ENCODE measurements at places on chromosomes 3 and 15.

GRCh38 chr3:117846238-117846637, 1136.7 kb downstream of the TUSC7 start:
- DNase-seq = no peak

- no peak for DNase-seq
Measured at GRCh38 chr3:22536541-22536940, 666.6 kb upstream of the UBE2E2 start.

- DNase-seq = no peak
Measured at GRCh38 chr3:77288348-77288747, 248.4 kb downstream of the ROBO2 start.

GRCh38 chr3:136142592-136142991, 53.5 kb downstream of the MSL2 start:
- peak; percentile 90 for DNase-seq

DNA sequence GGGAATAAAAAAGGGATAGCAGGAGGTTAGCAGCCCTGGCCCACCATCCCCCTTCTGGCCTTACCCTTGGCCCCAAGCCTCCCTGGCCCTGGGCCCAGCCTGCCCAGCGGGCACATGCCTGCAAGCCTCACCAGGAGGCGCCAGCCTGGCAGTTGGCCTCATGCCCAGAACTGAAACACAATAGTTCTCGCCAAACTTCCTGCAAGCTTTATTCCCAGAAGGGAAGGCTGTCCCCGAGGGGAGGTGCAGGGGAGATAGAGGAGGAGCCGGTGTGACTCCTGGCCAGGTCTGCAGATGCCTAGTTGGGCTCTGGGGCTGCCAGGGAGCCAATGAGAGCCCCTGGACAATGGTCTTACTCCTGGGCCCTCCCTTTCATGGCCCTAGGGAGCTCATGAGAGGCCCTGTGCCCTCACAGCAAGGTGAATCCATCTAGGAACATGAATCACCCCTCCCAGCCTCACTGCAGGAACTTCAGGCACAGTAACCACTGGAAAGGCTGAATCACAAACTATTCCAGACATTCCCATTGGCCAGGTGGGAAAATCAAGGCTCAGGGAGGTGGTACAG, 4.0 kb downstream of the CCDC33 start:
- peak; percentile 89 for DNase-seq

- DNase-seq = peak; percentile 23
Measured at GRCh38 chr3:178562947-178563232, 26.7 kb downstream of the KCNMB2 start.

DNA sequence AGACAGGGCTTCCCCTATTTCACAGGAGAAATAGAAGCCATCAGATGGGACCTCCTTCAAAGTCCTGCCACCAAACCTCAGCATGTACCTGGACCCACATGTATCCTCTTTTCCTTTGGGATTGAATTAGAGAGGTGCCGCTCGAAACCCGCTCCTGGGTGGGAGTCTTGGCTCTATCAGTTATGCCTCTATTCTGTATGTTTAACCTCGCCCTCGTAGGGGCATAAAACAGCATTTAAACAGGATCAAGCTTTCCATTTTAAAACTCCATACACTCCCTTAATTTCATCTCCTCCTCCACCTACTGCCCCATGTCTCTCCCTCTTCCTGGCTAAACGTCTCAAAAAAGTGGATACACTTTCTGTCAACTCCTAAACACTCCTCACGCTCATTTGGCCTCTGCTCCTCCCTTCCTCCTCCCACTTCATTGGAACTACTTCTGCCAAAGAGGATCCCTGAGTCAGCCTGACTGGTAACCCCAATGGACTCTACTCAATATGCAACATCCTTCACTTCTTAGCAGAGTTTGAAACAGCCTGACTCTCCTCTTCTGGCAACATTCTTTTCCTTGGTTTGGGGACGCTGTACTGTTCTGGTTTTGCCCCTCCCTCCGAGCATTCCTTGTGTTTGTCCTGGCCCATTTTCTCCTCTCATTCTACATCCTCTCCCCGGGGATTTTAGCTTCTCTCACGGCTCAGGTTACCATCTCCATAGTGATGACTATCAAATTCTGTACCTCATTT, 23.0 kb upstream of the MUC20 start:
- peak; percentile 88 for DNase-seq

DNA sequence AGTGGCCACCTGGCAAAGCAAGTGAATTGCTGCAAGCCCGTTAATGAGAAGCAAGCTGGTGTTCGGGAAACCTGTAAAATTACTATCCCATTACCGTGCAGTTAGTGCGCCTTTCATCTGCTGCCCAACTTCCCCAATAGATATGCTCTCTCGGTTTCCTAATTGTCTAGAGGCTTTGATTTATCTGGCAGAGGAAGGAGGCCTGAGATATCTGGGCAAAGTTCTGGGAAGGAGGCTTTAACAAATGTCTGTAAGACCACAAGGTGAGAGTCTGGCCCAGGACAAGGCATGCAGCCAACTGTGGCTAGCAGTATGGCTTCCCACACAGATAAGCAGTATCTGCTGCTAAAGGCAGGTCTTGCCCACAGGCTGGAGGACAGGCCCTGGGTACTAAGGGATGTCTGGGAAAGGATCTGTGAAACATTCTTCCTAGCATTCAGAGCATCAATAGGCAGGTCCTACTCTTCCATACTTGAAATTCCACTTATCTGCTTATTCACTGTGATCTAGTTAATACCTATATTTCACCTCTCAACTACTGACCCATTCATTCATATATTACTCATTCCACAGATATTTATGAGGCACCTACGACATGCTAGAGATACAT, 130.0 kb upstream of the SLC2A2 start:
- no peak for DNase-seq

DNA sequence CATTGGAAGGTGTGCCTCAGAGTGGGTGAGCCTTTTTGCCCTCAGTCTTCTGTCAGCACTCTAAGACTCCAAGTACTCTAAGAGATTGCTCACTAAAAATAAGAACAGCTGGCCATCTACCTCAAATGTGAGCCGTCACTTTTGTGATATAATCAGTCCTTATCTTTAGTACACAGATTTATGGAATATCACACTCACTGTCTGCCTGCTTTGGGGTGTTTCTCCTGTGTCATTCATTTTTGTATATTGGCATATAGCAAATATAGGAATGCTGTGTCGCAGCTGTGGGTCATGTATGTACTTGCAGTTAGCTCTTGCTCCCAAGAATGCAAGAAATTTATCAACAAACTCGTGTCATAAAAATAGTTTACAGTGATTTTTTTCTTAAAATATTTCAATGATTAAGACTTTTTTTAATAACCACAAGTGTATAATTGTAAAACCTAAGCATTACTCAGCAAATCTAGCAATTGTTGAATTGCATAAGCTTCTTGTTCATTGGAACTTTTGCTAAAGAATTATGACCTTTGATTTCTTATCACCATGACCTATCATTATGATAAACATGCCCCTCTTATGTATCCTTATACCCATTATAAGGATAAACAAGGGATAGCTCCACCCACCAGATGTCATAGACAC, 18.8 kb downstream of the SETD5 start:
- peak; percentile 60 for DNase-seq

DNA sequence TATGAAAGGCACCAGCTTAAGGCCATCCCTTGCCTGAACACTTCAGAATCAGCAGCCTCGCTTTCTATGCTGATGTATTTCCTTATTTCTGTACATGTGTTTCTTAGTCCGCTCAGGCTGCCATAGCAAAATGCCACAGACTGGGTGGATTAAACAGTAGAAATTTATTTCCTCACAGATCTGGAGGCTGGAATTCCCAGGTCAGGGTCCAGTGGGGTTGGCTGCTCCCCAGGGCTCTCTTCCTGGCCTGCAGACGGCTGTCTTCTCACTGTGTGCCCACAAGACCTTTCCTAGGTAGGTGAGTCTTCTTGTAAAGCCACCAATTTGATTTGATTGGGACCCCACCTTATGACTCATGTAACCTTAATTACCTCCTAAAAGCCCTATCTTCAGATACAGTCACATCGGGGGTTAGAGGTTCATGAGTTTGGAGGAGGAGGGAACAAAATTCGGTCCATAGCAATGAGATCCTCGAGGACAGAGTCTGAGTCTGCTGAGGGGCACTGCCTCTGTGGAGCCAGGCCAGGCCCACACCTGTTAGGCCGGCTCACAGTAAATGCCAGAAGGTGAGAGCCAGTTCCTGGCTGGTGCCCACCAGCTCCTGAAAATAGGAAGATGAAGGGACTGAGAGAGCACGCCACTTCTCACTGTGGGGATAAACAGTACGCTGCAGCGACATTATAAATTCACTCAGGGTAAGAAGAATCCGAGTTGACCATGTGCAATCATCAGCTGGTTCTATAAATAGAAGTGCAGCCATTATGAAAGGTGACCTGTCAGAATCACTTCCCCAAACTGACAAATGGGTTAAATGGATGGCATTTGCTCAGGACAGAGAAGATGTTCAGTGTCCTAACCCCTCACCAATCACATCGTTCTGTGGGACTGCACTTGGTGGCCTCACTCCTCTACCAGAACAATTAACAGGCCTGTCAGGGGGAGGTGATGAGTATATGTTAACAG, 41.1 kb downstream of the CTXND1 start:
- no peak for DNase-seq

DNA sequence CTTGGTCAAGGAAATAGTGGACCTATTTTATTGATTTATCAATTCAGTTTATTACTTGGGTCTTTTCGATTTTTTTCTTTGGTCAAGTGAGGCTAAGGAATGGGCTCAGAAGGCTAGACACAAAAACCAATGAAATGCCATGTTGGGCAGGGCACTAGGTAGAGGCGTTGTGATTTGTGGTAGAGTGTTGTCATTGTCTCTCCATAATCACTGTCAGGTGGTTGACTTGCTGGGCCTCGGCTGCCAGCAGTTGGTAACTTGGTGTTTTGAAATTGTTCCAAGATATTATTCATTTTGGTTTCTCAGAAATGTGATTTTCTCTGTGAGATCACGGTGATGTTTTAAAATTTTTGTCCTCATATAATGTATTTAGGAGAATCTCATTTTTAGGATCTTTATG, 173.6 kb downstream of the KLHL25 start:
- DNase-seq = no peak

- DNase-seq = peak; percentile 92
Measured at GRCh38 chr3:186821429-186822387, 15.4 kb upstream of the RFC4 start.

GRCh38 chr3:70108072-70108471, 108.5 kb downstream of the SAMMSON start:
- DNase-seq = peak; percentile 6

DNA sequence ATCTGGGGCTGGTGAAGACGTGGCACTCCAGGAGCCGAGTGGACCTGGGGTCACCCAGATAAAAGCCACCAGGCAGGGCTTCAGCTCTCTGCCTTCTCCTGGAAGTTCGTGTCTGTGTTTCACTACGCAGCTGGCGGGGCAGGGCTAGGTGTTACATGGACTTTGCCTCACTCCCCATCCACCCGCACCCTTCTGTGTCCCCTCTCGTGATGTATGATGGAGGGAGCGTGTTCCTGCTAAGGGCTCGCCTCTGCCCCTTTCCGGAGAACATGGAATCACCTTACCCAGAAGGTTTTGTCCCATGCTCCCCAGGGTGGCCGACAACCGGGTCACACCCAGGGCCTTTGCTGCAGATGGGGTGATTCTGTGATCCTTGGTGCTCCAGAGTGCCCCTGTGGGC, 96.2 kb downstream of the GABRG3 start:
- no peak for DNase-seq

GRCh38 chr3:30293621-30294240, 312.7 kb upstream of the TGFBR2 start:
- DNase-seq = no peak

DNA sequence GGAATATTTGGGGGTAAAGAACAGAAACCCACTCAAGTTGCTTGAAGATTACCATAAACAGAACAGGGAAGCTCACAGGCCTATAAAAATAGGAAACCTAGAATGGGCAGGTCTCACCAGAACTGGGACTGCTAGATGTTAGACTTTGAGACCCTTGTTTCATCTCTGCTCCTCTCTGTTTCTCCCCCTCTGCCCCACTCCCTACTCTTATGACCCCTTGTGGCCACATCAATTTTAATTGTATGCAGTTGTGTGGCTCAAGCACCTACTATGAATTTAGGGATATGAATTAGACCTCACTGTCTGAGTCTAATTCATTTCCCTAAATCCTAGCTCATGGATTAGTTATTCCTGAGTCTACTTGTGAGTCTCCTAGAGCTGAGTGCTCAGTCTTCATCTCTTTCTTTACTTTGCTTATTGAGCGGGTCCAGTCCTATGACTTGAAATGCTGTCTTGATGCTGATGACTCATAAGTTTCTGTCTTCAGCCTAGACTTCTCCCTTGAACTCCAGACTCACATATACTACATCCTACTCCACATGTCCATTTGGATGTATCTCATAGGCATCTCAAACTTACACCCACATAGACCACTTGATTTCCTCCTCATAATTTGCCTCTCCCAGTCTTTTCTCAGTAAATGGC, 78.7 kb downstream of the ITPR1 start:
- no peak for DNase-seq

- DNase-seq = no peak
Measured at GRCh38 chr3:36606871-36607765, 157.2 kb downstream of the DCLK3 start.

- DNase-seq = no peak
Measured at GRCh38 chr3:32552013-32552412, 18.6 kb downstream of the DYNC1LI1 start.

DNA sequence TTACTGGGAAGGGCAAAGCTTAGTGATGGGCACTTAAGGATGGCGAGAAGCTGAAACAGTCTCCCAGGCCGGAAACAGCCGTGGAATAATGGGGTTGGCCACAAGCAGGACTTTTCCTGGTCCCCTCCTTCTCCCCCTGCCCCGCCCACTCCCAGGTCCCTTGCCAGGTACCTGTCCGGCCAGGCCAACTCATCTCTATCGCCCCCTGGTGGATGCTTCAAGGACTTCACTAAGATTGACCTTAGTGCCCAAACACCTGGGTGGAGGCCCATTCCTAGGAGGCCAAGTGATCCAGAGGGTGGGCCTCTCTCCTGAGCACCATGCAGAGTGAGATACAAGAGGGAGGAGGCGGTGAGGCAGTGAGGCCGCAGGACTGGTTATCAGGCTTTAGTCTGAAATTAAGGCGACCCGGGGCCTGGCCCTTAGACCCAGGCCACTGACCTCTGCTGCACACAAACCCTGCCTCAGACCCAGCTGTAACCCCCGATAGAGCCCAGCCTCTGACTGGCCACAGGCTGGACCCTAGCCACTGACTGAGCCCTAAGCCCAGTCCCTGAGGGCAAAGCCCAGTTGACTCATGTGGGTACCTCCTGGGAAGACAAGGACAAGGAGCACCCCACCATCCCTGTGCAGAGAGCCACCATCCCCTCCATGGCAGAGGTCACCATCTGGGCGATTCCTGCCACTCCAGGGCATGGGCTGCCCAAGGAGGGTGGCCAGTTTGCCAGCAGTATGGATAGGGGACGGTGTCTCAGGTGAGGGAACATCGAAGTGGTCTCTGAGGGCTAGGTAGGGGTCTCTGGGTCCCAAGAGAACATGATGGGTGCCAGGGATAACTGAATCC, 37.6 kb downstream of the VIPR1 start:
- peak; percentile 17 for DNase-seq

GRCh38 chr3:184145111-184145524, 10.0 kb downstream of the EIF2B5 start:
- DNase-seq = peak; percentile 44

Measured in fibroblast of skin of scalp (primary cell).